Stimulated activated CD4-positive, alpha-beta T cell treated with anti-CD3 and anti-CD28 coated beads, Interleukin-15, amount 100 ng/mL, for 1 hour (primary cell): ENCODE measurements at places on chromosomes 7 and 10.
A peak's percentile ranks its signal among the peaks of the same experiment; 100 is the strongest.

GRCh38 chr10:116664631-116665030 lies 43.9 kb downstream of the PNLIPRP2 start:
- DNase-seq, result no peak

DNA sequence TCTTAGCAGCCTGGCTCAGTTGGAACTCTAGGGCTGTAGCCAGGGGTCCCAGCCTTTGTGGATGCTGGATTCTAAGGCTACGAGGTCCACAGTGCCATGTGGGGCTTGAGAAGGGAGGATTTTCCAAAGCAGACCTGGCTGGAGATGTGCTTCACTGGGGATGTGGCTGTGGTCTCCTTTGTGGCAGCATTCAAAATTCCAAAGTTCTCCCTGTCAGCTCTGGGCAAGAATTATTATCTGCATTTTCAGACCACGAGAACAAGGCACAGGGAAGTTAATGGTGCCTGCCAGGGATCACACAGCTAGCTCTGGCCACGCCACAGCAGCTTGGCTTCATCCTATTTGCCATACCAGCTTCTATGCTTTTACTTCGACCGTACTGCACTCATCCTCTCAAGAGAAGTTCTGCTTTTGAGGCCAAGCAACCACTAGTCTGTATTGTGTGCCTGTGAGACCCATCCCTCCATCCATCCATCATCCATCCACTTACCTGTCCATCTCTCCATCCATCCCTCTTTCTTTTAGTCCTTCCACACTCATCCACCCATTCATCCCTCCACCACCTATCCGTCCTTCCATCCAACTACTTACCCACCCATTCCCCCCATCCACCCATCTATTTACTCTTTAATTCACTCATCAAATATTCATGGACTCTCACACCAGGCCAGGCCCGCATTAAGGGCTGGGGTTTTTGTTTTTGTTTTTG lies 71.5 kb downstream of the ZMIZ1 start:
- no peak for DNase-seq

DNA sequence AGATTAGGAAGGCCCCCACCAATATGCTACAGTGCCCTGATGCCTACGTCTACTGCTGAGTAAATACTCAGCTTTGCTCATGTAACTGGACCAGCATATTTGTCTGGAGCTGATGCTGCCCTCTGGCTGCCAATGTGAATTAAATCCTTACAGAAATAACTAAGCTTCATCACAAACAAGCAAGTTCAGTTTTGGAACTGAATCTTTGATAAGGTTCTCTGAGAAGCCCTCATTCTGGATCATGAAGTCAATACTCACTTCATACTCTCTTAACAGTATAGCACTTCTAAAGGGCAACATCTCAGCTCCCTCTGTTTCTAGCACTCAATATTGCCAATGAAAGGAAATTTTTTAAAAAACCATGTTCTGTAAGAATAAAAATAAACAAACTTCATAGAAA lies 246.7 kb downstream of the ETV1 start:
- DNase-seq, result no peak

- peak; percentile 6 for DNase-seq
These were observed 15.6 kb upstream of the PBLD start for GRCh38 chr10:68348265-68348741.

DNA sequence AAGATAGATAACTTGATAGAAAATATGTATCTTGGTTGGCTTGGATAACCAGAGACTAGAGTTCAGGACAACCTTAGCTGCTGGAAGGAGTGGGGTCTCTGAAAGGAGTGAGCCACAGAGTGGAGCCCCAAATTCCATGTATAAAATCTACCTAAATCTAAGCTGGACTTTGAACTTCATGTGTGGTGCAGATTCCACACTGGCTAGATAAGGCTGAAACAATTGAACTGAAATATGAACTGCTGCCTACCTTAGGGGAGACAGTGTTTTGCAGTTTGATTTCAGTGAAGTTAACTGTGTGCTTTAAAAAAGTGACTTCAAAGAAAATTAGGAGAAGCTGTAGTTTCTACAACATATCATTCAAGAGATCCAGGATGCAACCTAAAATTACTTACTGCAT lies 123.9 kb downstream of the LRMDA start:
- no peak for DNase-seq

GRCh38 chr7:351681-352480 lies 61.9 kb downstream of the FOXL3 start:
- peak; percentile 18 for DNase-seq

DNA sequence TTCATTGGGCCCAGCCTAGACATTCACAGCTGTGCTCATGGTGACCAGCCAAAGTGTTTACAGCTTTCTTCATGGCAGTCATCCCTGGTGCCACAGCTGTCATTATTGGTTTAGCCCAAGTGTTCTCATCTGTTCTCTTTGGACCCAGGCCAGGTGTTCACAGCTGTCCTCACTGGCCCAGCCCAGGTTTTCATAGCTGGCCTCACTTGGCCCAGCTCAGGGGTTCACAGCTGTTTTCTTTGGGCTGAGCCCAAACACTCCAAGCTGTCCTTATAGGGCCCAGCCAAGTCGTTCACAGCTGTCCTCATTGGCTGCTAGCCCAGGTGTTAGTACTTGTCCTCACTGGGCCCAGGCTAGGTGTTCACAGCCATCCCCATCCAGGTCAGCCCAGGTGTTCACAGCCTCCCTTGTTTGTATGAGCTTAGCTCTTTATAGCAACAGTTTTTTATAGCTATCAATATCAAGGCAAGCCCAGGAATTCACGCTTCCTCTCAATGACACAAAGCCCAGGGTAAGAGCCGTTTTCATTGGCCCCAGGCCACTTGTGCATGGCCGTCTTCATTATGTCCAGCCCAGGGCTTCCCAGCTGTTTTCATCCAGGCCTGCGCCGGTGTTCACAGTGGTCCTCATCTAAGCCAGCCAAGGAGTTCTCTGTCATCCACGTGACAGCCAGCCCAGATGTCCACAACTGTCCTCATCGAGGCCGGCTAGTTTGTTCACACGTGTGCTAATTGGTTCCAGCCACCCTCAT lies 11.6 kb downstream of the FRG2B start:
- DNase-seq, result no peak

DNA sequence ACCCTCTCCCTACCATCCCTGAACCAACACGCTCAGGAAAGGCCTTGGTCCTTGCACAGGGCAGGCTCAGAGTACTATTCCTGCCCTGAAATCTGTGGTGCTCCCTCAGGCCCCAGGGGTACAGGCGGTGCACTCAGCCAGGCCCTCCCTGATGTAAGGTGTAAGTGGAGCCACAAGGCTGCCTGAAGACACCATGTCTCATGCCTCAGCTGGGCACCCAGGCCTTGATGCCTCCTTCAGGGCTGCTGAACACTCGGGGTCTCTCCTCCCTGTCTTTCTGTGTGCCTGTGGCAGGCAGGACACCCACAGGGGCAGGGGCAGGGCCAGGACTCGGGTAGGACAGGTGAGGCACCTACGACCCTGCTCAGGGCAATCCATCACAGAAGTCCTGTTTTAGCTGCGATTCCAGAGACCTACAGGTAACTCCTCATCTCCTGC lies 22.9 kb upstream of the ANTXRL start:
- DNase-seq, result no peak

- DNase-seq, result no peak
These were observed 161.3 kb downstream of the KLF6 start for GRCh38 chr10:3623746-3624145.

GRCh38 chr10:109019001-109019424 lies 904.3 kb downstream of the XPNPEP1 start:
- no peak for DNase-seq

GRCh38 chr7:116633131-116633988 lies 38.6 kb upstream of the MET start:
- DNase-seq, result no peak

DNA sequence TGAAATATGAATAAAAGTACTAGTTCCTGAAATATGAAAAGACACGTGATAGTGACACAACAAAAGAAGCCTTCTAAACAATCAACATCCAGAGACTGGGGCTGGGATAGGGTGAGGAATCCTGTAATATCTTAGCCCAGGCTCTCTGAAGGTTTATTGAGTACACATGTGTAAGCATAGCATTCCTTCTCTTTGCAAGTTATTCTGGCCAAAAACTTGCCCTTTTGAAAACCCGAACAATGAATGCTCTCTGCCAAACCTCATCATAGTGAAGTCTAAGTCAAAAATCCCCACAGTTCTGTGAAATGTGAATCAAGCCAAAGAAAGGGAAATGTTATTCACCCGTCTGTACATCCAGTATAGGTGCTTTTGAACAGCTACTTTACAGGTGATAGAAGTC lies 11.6 kb downstream of the SEMA3D start:
- no peak for DNase-seq

GRCh38 chr7:18405726-18406125 lies 89.8 kb upstream of the HDAC9 start:
- no peak for DNase-seq

DNA sequence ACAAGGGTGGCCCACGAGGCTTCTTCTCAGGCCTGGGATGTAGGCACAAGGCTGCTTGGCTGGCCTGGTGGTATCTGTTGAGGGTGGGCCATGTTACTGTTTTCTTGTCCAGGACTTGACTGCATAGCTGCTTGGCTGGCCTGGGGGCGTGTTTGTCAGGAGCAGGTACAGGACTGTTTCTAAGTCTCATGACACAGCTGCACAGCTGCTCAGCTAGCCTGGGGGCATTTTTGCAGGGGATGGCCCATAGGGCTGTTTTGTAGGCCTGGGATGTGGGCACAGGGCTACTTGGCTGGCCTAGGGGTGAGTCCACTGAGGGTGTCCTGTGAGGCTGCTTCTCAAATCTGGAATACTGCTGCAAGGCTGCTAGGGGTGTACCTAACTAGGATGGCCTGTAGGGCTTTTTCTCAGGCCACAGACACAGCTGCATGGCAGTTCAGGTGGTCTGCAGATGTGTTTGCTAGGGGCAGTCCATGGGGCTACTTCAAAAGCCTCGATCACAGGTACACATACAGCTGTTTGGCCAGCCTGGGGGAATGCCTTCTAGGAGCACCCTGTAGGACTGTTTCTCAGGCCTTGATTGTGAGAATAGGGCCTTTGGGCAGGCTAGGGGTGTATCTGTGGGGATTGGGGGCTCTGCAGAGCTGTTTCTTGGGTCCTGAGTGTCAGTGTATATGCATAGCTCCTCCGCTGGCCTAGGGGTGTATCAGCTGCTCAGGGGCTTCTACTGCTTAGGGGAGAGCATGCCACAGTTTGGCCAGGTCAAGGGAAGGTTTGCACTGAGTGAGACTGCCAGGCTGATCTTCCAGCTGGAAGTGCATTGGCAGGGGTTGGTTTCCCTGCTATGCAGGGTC lies 26.6 kb upstream of the PLA2G12B start:
- DNase-seq, result no peak

GRCh38 chr10:118259288-118259906 lies 82.7 kb downstream of the FAM204A start:
- no peak for DNase-seq

DNA sequence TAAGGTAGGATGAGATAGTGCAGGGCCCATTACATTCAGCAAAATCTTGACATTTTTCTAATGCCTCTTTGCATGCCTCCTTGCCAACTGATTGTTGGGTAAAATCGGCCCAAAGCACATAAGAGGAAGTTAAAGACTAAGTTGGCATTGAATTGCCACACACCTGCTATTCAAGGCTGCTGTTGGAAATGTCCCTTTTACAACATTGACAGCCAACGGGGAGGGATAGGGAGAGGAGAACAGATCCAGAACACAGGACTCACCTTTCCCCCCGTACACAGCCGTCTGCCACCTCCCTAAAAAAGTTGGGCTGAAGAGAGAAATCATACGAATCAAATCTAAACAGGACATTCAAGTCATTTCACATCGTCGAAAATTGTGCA lies 695 bp downstream of the FAM237B start:
- no peak for DNase-seq

- DNase-seq, result no peak
These were observed 274.0 kb downstream of the FRMD4A start for GRCh38 chr10:14056610-14057332.

DNA sequence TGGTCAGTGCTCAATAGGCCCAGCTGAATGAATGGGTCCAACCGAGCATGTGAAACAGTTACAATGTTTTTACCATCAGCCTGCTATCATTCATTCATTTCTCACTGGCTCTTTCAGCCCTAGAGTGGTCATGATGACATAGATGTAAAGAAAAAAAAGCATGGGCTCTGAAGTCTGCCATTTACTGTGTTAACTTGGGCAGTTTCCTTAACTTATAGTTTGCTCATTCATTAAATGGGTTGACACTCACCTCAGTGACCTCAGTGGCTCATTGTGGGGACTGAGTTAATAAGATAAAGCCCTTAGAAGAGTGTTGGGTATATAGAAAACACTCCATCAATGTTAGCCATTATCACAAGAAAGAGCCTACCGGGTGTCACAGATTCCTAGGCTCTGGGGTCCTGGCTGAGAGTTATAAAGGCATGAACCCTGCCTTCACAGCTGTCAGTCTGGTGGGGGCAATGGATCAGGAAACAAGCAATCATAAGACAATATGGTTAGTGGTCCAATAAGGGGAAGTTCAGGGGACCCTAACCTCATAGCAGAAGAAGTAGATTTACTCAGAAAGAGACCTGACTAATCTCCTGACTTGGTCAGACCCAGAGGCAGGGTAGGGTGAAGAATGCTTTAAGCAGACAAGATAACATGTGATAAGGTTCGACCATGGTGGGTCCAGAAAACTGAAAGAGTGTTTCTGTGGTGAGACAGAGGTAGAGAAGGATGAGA lies 29.7 kb upstream of the GPAM start:
- DNase-seq, result no peak

GRCh38 chr10:34223658-34224057 lies 591.4 kb downstream of the PARD3 start:
- no peak for DNase-seq

GRCh38 chr10:130387936-130388580 lies 251.9 kb downstream of the GLRX3 start:
- no peak for DNase-seq

GRCh38 chr10:125548356-125548755 lies 134.6 kb downstream of the TEX36 start:
- no peak for DNase-seq

GRCh38 chr10:80504897-80505465 lies 32.7 kb upstream of the SH2D4B start:
- no peak for DNase-seq

DNA sequence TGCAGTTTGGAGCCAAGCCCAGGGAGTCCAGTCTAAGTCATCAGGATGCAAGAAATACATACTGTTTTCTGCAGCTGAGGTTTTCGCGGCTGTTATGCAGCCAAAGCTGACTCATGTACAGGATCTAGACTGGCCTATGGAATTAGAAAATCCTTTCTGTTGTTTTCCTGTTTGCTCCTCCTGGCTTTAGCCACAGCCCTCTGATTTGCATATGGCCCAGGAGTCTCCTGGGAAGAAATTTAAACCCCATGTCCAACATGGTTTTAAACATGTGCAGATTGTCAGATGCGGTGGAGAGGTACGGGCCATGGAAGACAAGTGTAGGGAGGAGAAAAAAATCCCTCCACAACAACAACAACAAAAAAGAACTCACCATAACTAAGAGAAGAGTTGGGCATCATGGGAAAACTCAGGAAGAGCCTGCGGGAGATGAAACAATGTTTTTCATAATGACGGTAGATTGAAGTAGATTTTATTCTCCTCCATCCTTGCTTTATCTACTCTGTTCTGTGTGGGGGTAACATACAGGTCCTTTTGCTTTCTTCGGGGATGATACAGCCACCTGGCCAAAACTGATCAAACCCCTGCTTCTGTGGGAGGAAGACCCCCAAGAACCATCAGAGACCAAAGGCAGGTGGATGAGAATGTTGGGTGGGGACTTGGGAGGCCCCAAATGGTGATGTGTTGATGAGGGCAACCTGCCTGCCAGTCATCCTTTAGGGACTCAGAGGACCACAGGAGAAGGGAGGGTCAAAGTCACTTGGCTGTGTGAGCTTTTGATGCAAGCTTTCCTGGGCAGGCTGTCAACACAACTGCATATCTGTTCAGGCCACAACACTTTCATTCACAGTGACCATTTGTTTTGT lies 29.8 kb upstream of the GNA12 start:
- no peak for DNase-seq
